ENCODE measurements at places on chromosomes 12 and 14.
A peak's percentile ranks its signal among the peaks of the same experiment; 100 is the strongest.

DNA sequence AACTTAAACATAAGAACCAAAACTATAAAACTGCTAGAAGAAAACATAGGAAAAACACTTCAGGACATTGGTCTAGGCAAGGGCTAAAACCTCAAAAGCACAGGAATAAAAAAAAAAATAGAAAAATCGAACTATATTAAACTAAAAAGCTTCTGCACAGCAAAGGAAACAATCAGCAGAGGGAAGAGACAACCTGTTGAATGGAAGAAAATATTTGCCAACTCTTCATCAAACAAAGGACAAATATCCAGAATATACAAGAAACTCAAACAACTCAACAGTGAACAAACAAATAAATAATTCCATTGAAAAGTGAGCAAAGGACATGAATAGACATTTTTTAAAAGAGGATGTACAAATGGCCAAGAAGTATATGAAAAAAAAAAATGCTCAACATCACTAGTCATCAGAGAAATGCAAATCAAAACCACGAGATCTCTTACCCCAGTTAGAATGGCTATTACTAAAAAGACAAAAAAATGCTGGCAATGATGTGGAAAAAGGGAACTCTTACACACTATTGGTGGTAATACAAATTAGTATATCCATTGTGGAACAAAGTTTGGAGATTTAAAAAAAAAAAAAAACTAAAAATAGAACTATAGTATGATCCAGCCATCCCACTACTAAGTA is 152.0 kb downstream of the NDUFA12 start:
- no peaks in the 10 kb centered on the region for H3K4me1 ChIP-seq
- H3K4me3 ChIP-seq = no peak overlapping the region
- no peak for DNase-seq
- H3K36me3 ChIP-seq = no peaks in the 10 kb centered on the region
- H3K27ac ChIP-seq = no peak overlapping the region
- no peaks in the 10 kb centered on the region for H3K27me3 ChIP-seq

DNA sequence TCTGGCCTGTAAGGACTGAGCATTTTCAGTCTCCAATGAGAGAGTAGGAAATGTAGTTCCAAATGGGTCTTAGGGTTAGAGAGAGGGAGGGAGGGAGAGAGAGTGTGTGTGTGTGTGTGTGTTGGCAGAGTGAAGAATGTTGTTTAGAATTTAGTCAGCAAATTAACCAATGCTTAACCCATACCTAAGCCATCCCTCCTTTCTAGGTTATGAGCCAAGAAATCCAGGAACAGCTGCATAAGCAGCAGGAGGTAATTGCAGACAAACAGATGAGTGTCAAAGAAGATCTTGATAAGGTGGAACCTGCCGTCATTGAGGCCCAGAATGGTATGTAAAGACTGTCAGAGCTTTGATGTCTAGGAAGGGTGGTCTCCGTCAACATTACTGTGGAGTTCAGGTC is 56.9 kb downstream of the HSP90AA1 start:
- no peak overlapping the region for H3K4me3 ChIP-seq
- peaks cover 43% of the 10 kb centered on the region for H3K36me3 ChIP-seq
- H3K27me3 ChIP-seq = no peaks in the 10 kb centered on the region
- no peak overlapping the region for H3K27ac ChIP-seq
- H3K4me1 ChIP-seq = no peaks in the 10 kb centered on the region

GRCh38 chr12:88684610-88685009 is 104.3 kb upstream of the KITLG start:
- no peak for DNase-seq
- H3K36me3 ChIP-seq = no peaks in the 10 kb centered on the region
- no peaks in the 10 kb centered on the region for H3K27me3 ChIP-seq
- no peak overlapping the region for H3K4me3 ChIP-seq

- H3K36me3 ChIP-seq = no peaks in the 10 kb centered on the region
- H3K27me3 ChIP-seq = no peaks in the 10 kb centered on the region
- H3K27ac ChIP-seq = no peak overlapping the region
- peaks cover 2% of the 10 kb centered on the region for H3K4me1 ChIP-seq
Observed at GRCh38 chr12:14651371-14651770, 45.0 kb downstream of the GUCY2C start.

GRCh38 chr14:24422694-24423601 is 6.5 kb downstream of the CBLN3 start:
- DNase-seq = no peak
- H3K27ac ChIP-seq = no peak overlapping the region
- H3K27me3 ChIP-seq = no peaks in the 10 kb centered on the region
- no peaks in the 10 kb centered on the region for H3K4me1 ChIP-seq
- H3K36me3 ChIP-seq = no peaks in the 10 kb centered on the region
- H3K4me3 ChIP-seq = no peak overlapping the region

DNA sequence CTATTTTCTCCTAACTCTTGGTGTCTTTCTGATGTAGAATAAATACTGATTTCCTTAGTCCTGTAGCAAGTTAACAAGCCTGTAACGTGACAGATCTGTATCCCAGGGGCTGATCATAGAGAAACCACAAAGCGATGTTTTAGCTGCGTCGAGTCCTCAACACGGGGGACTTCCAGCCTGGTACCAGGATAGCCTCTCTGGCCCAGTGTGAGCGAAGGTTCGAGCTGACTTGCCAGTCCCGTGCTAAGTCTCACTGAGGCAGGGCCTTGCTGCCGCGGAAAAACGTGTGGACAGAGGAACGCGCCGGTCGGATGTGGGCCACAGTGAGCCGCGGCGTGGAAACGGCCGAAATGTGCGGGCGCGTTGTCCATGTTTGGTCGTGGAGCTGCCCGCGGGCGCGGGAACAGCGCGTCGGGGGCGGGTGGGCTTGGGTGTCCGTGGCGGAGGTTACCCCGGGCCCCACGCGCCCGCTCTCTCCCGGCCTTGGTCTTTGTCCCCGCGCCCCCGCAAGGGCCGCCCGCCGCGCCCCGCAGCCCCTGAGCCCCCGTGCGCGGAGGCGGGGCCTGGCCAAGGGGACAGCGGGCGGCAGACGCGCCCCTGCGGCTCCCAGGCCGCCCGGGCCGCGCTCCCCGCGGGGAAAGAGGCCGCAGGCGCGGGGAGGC is 531 bp upstream of the EML1 start:
- H3K4me1 ChIP-seq = no peaks in the 10 kb centered on the region
- no peaks in the 10 kb centered on the region for H3K36me3 ChIP-seq
- H3K27me3 ChIP-seq = no peaks in the 10 kb centered on the region
- H3K27ac ChIP-seq = no peak overlapping the region

DNA sequence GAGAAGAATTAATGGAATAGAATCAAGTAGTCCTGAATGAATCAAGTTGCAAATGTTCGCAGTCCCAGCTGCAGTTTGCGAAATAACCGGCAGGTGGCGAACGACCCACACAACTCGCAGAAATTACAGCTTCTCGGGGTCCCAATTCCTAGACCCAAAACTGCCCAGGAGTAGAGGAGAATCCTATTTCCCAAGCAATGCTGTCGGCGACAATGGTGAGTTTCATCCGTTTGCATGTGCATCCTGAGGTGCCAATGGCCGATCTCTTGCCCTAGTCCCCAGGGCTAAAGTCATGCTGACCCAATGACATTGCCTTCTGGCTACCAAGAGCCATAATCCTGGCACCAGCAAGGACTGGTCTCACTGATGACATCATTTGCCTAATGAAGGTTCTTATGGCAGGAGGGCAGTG is 8.5 kb upstream of the ASCL1 start:
- no peak overlapping the region for H3K27ac ChIP-seq
- no peaks in the 10 kb centered on the region for H3K36me3 ChIP-seq
- H3K4me3 ChIP-seq = no peak overlapping the region

DNA sequence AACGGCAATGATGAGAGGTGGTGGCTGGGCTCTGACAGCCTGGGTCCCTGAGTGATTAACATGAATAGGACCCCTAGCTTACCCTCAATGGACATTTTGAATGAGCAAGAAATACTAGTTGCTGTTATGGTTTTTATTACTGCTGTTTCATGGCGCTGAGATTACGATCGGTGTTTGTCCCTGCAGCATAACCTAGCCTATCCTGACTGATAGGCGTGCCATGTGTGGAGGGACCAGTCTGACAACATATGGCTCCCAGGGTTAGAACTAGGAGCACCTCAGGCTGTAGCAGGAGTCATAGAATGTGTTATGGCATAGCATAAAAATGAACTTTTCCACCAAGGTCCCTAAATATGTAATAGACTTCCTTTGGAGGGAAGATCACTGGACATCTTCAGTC is 137.5 kb upstream of the HIF1A start:
- H3K36me3 ChIP-seq = no peaks in the 10 kb centered on the region
- no peaks in the 10 kb centered on the region for H3K27me3 ChIP-seq
- no peak overlapping the region for H3K27ac ChIP-seq

- no peaks in the 10 kb centered on the region for H3K27me3 ChIP-seq
- no peak overlapping the region for H3K4me3 ChIP-seq
- no peaks in the 10 kb centered on the region for H3K36me3 ChIP-seq
- no peak for DNase-seq
Observed at GRCh38 chr12:115770643-115771042, 506.9 kb downstream of the MED13L start.

DNA sequence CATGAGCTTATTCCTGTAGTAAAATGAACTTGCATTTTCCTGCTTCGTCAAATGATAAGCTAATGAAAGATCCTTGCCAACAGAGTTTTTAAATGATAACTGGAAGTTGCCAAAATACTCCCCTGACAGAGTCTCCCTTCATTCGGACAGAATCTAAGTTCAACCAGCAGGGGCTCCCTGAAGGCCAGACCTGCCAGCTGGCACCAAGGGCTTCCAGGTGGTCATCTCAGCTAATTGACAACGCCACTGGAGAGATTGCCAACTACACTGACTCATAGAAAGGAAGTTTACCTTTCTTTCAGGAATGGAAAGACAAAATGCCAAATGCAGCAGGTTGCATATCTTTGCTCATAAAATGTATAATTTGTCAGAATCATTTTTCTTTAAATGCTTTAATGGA is 462.8 kb downstream of the GXYLT1 start:
- no peaks in the 10 kb centered on the region for H3K36me3 ChIP-seq
- no peaks in the 10 kb centered on the region for H3K4me1 ChIP-seq
- DNase-seq = no peak
- H3K4me3 ChIP-seq = no peak overlapping the region
- no peaks in the 10 kb centered on the region for H3K27me3 ChIP-seq

DNA sequence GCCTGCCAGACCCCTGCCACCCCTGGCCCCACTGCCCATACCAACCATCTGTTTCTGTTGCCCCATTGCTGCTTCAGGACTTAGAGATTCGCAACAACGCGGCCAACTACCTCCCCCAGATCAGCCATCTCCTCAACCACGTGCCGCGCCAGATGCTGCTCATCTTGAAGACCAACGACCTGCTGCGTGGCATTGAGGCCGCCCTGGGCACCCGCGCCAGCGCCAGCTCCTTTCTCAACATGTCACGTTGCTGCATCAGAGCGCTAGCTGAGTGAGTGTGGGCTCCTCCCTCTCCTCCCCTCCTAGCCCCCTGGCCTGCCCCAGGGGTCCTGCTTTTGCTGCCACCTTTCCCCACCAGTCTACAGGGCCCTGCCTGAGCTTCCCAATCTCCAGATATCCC is 131.5 kb downstream of the ADCK1 start:
- no peaks in the 10 kb centered on the region for H3K27me3 ChIP-seq
- H3K27ac ChIP-seq = no peak overlapping the region
- H3K4me1 ChIP-seq = no peaks in the 10 kb centered on the region

DNA sequence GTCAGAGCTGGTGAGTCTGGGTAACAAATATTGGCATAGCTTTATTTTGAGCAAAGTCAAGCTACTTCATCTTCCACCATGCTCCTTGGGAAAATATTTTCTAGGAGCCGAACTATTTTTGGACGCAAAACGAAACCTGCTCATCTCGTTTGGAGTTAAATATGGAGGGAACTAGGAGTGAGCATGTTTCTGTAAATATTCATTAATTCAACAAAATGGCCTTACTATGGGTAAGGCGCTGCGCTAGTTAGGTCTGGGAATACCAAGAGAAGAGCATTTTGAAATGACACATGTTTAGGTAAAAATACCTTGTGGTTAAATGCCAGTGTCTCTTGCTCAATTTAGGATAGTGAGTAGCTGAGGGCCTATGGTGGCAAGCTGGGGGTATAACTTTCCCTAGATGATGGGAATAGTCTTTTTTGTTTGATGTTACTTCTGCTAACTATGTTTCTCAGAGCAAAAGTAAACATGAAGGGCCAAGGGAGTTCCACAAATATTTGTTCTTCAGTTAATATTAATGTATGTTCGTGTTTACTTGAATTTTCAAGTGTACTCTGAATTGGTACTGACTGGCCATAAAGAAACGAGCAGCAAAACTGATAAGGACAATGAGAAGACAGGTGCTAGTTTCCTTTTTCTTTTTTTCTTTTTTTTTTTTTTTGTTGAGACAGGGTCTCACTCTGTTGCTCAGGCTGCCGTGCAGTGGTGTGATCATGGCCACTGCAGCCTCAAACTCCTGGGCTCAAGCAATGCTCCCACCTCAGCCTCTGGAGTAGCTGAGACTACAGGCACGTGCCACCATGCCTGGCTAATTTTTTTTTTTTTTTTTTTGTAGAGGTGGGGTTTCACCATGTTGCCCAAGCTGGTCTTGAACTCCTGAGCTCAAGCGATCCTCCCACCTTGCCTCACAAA is 77.7 kb downstream of the MAP1LC3B2 start:
- H3K4me1 ChIP-seq = no peaks in the 10 kb centered on the region
- no peaks in the 10 kb centered on the region for H3K27me3 ChIP-seq
- H3K4me3 ChIP-seq = no peak overlapping the region

- no peaks in the 10 kb centered on the region for H3K4me1 ChIP-seq
- no peak overlapping the region for H3K27ac ChIP-seq
- H3K4me3 ChIP-seq = no peak overlapping the region
- no peaks in the 10 kb centered on the region for H3K27me3 ChIP-seq
Observed at GRCh38 chr12:14479004-14479403, 88.7 kb downstream of the PLBD1 start.

GRCh38 chr12:47361389-47362021 is 281.7 kb upstream of the AMIGO2 start:
- peaks cover 7% of the 10 kb centered on the region for H3K4me1 ChIP-seq
- H3K27me3 ChIP-seq = no peaks in the 10 kb centered on the region
- H3K4me3 ChIP-seq = no peak overlapping the region
- peak; percentile 66 for DNase-seq
- no peaks in the 10 kb centered on the region for H3K36me3 ChIP-seq
- H3K27ac ChIP-seq = peak overlapping the region; percentile 5

- DNase-seq = no peak
- H3K36me3 ChIP-seq = no peaks in the 10 kb centered on the region
- no peaks in the 10 kb centered on the region for H3K27me3 ChIP-seq
- no peaks in the 10 kb centered on the region for H3K4me1 ChIP-seq
Observed at GRCh38 chr12:130398100-130398848, 60.6 kb downstream of the PIWIL1 start.

DNA sequence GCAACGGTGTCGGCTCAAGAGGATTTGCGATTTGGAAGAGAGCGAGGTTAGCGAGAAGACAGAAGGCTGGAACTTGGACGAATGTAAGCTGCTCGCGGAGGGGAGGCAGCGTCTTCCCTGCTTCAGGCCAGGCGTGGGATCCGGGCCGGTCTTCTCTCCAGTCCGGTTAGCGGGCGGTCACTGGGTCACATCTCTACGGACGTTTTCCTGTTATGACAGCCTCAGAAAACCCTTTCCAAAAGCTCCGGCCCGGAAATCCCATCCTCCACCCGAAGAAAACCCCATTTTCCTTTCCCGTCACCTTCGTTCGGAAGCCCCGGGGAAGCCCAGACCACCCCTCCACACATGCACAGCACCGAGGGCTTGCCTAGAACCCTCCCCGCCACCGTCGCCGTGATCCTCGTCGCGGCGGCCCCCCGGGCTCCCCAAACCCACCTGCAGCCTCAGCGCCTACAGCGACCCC is 268 bp downstream of the NDUFB1 start:
- peak overlapping the region; percentile 94 for H3K4me3 ChIP-seq
- H3K4me1 ChIP-seq = no peaks in the 10 kb centered on the region
- no peak for DNase-seq
- H3K27me3 ChIP-seq = no peaks in the 10 kb centered on the region

GRCh38 chr14:105067140-105067968 is 2.1 kb upstream of the GPR132 start:
- no peaks in the 10 kb centered on the region for H3K4me1 ChIP-seq
- H3K27ac ChIP-seq = no peak overlapping the region
- no peaks in the 10 kb centered on the region for H3K27me3 ChIP-seq
- H3K36me3 ChIP-seq = no peaks in the 10 kb centered on the region
- H3K4me3 ChIP-seq = no peak overlapping the region

All from mesendoderm (in vitro differentiated cells).